ENCODE measurements at places on chromosomes 2 and 18.
A peak's percentile ranks its signal among the peaks of the same experiment; 100 is the strongest.

GRCh38 chr2:40823478-40823877 is 371.6 kb upstream of the SLC8A1 start:
- DNase-seq: no peak

- no peak for DNase-seq
These were observed 100.5 kb upstream of the ITPRID2 start for GRCh38 chr2:181790716-181791649.

DNA sequence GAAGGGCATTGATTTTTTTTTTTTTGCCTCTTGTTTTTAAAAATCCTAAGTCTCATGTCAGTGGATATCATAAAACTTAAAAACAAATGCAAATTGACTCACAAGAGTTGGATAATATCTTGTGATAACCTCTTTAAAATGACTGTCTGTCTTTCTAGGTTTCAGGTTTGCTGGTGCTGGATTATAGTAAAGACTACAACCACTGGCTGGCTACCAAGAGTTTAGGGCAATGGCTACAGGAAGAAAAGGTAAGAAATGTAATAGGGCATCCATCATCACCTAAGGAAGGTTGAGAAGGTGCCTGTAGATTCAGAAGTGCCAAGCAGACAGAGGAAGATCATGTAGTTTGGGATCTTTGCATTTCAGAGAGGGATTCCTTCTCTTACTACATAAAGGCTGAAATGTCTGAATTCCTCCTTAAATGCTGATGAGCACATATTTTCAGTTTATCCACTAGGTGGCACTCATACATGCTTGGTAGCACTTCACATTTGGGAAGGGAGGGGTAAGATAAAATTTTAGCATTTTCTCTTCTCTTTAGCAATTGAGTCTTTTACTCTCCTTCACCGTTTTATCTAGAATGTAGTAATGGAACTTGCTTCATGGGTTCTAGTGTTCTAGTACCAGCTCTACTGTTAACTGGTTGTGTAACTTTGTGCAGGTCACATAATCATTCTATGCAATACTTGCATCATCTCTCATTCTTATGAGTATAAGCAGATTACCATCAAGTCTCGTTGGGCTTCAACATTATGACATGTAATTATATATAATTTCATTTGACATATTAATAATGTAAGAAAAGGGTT is 21.1 kb downstream of the CPS1 start:
- peak; percentile 51 for DNase-seq

- no peak for DNase-seq
These were observed 53.6 kb upstream of the LPIN2 start for GRCh38 chr18:3066341-3067110.

DNA sequence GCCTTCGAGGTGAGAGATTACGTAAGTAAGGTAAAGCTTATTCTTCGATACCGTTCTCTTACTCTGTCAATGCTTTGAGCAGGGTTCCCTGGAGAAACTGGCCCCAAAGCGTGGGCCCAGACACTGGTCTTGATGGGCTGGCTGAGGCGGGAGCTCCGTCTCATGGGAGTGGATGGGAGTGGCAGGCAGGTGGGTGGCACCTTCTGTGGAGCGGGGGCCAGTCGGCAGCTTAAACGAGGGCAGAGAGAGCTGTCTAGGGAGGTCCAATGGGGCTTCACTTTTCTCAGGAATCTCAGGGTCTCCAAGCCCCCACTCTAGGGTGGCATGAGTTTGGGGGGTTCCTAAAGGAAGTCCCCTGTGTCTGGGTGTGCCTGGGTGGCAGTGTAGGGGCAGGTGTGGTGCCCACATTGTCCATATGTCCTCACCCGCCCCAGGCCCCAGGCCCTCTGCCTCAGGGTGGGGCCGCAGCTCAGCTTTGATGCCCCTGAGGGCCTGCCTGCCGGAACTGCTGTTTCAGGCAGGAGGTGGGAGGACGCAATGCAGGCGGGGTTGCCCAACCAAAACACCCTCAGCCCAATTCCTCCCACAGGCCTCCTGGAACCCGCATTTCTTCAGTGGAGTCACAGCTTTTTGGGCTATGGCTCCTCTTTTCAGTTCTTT is 32.5 kb upstream of the FOSL2 start:
- no peak for DNase-seq

All from NCI-H1436 (cell line).